CD4-positive, alpha-beta T cell treated with Interleukin-6 at 100 ng/mL for 8 hours (primary cell): ENCODE measurements at places on chromosomes 2 and 18.

- no peak for DNase-seq
Measured at GRCh38 chr2:109497463-109497862, 116.3 kb downstream of the SEPTIN10 start.

- DNase-seq, result no peak
Measured at GRCh38 chr18:76416911-76417310, 78.1 kb downstream of the ZNF516 start.

DNA sequence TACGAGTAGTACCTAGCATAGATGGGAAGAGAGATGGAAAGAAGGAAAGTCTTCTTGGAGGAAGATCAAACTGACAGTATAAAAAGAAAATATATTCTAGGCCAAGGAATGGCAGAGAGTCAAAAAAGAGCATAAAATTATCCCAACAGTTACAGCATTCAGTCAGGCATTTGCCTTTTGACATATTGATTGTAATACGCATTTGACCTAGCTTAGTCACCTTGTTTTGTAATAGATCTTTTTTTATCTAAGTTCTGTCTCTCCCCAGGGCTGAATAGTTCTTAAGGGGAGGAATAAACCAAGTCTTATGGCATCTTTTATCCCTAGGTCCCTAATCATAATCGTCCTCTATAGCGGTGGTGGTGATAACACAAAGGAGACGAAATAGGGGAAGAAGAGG lies 657.3 kb upstream of the PIK3C3 start:
- DNase-seq, result no peak

GRCh38 chr2:133819906-133820305 lies 251.6 kb upstream of the NCKAP5 start:
- no peak for DNase-seq

DNA sequence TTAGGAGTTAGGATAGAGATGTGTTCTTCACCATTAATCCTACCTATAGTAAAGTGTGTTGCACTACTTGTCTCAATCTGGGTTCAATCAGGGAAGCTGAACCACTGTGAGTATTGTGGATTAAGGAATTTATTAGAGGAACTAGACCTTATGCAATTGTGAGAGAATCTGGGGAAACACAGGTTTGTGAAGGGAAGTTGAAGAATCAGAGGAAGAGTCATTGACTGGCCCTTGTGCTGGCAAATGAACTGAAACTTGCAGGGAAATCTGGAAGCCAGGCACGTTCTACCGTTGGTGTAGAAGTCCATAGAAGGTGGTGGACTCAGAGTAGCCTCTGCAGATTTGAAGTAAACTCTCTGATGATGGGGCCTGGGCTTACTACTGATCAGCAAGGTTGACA lies 44.7 kb upstream of the HK2 start:
- DNase-seq, result no peak

GRCh38 chr2:169877398-169877797 lies 50.1 kb downstream of the UBR3 start:
- no peak for DNase-seq

DNA sequence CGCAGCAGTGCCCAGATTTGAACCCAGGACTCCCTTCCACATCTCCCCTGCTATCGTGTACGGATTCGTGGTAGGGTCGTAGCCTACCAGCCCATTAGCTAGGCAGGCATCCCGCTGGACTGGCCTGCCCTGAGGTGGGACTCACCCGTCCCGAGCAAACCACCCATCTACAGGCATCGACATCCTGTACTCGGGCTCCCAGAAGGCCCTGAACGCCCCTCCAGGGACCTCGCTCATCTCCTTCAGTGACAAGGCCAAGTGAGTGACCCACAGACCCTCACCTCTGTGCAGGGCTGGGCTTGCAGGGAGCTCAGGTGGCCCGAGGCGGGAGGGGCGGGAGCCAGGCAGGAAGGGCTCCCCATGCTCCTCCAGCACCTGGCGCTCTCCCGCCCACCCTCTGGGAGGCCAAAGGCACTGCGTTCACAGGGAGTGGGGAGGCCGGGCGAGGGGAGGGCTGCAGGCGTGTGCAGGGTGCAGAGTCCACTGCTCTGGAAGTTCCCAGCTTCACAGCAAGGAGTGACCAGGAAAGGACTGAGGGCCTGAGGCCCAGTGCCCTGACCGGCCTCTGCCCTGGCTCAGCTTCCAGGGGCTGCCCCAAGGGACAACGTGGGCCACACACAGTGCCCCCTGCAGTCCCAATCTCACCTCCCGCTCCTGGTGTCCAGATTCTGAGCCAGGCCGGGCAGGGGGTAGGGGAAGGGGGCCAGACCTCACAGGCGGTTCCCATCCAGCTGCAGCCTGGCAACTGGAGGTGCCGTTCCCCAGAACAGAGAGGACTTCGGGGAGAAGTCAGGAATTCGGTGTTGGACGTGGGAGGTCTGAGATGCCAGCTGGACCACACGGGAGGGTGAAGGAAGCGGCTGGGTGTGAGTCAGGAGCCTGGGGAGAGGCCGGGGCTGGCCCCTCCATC lies 5.4 kb downstream of the AGXT start:
- DNase-seq, result no peak

- DNase-seq, result no peak
Measured at GRCh38 chr2:66582987-66583880, 148.3 kb downstream of the MEIS1 start.

DNA sequence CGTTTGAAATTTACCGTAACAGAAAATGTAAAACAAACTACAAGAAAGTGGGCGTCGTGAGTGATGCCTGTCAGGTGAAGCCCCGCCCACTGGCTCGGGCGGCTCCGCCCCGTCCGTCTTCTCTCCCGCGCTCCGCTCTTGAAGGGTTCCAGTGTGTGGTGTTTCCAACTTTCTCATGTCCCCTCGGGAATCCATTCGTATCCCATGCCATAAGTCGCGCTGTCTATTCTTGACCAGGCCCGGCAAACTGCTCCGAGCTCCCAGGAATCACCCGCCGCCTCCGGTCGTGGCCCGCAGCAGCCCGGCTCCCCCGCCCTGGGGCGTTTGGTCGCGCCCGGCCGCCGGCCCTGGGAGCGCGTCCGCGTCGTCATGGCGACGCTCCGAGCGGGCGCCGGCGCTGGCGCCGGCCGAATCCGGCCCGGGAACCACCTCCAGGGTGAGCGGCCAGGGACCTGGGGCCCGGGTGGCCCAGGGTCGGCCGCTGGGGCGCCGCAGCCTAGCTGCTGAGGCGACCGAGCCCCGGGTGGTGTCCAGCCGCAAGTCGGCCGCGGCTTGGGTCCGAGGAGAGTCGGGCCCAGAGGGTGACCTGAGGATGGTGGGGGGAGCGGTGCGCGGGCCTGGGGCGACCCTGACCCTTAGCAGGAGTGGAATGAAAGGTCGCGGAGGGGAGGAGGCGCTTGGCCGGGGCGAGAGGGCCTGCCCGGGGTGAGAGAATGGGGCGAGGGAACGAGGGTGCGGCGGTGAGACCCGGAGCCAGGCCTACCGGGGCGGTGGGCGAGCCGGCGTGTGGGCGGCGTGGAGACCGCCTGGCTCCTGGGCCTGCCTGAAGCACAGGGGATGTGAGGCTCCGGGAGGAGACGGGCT lies at the start of gene CFAP221:
Gene CFAP221, plus strand, starts transcription at position 375 of the 864 bp plus-strand sequence. CDS start 1,683 bp downstream, outside the sequence.
- no peak for DNase-seq

GRCh38 chr2:171754254-171754939 lies 67.1 kb downstream of the DYNC1I2 start:
- DNase-seq, result no peak

DNA sequence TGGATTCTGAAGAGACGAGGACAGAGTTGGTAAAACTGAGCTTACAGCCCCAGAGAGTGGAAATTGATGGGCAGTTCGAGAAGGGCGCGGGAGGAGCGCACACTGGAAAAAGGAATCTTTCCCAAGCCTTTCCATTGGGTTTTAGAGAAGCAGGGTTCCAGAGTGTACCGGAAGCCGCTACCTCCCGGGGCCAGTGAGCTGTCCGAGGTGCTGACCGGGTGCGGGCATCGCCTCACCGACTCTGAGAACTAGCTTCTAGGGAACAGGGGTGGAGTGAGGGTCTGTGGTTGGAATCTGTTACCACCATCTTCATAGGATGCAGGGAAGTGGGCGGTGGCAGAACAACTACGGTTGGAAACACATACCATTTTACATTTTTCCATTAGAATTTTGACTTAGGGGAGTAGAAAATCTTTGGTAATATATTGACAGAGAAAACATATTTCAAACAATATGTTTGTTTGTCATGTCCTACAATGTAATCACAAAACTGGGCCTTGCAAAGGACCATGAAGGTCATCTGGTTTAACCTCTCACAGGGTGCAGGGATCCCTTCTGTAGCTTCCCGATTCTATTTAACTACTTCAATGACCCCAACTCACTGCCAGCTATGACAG lies 724 bp downstream of the NMS start:
- no peak for DNase-seq
